Epithelial cell of esophagus (primary cell): ENCODE measurements at places on chromosomes 3 and 15.

GRCh38 chr3:51686512-51687215 is 15.6 kb downstream of the TEX264 start:
- DNase-seq = peak; percentile 63

- DNase-seq = no peak
Observed at GRCh38 chr3:134536781-134537180, 50.9 kb downstream of the CEP63 start.

GRCh38 chr15:41521614-41522013 is 8.0 kb upstream of the LTK start:
- no peak for DNase-seq

- DNase-seq = no peak
Observed at GRCh38 chr15:100966997-100967396, 47.8 kb downstream of the LRRK1 start.

DNA sequence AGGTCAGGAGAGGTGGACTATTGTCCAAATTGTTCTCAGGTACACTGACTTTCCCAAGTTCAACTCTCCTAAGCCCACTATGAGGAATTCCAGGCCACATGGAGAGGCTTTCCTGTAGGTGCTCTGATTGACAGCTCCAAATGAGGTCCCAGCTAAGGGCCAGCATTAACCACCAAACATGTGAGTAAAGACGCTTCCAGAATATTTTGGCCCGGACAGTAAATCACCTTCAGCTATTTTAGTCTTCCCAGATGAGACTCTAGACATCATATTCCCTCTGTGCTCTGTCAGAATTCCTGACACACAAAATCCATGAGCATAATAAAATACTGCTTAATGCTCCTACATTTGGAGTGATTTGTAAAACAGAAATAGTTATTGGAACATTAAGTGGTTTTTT is 135.5 kb downstream of the TGFBR2 start:
- no peak for DNase-seq

GRCh38 chr3:120858521-120858920 is 49.5 kb upstream of the STXBP5L start:
- DNase-seq = peak; percentile 1

DNA sequence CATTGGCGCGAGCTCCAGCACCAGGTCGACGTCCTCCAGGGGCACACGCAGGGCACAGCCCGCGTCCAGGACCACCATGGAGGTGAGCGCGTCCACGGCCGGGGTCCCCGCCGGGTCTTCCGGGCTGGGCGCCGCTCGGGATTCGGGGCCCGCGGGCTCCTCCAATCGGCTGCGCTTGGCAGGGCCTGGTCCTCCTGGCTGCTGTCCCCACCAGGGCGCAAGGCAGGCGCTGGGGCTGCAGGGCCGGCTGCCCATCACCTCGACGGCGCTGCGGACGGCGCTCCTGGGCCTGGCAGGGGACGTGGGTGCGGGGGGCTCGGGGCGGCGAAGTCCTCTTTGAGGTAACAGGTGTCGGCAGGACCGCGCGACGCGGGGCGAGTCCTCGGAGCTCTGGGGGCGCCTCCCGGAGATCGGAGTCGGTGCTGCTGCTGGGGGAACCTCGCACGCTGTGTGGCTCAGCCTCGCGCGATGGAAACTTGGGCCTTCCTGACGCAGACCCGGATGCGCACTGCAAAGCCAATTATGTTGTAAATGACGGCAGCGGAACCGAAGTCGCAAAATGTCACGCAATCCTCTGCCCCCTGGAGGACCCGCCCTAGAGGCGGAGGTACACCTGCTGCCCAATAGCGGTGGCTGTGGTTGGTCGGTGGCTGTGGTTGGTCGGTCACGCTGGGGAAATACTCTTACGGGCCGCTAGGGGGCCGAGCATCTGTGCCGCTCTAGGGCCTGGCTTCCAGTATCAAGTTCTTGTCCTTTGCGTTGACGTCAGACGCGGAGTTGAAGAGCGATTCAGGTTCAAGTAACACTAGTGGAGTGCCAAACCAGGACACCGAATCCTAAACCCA is at the start of gene PRR23C:
TSS of gene PRR23C (minus strand) at position 527 of the 845 bp plus-strand sequence. CDS start at position 255, 272 bp downstream.
- no peak for DNase-seq

GRCh38 chr3:176584413-176585176 is 612.7 kb downstream of the TBL1XR1 start:
- DNase-seq = peak; percentile 14

GRCh38 chr3:9071936-9072666 is 108.8 kb upstream of the RAD18 start:
- peak; percentile 43 for DNase-seq

DNA sequence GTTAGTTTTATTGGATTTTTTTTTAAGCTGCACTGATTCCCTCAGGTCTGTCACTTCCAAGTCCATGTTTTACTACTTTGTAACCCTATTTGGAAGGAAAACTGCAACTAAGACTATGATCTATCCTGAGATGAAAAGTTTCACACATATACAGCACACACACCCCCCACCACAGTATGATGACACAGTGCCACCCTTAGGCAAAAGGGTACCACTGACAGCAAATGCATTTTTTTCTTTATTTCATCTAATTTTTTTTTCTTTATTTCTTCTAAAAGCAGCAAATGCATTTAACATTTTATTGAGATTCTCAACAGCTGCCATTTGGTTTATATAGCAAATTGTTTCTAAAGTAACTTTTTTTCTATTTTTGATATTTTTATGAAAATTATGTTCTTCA is 21.2 kb downstream of the NGRN start:
- DNase-seq = peak; percentile 57

GRCh38 chr3:167109746-167110145 is 270.4 kb downstream of the ZBBX start:
- DNase-seq = no peak

- DNase-seq = no peak
Observed at GRCh38 chr15:64753480-64754185, 21.8 kb downstream of the RBPMS2 start.

- DNase-seq = no peak
Observed at GRCh38 chr3:13104511-13104910, 31.3 kb upstream of the IQSEC1 start.

DNA sequence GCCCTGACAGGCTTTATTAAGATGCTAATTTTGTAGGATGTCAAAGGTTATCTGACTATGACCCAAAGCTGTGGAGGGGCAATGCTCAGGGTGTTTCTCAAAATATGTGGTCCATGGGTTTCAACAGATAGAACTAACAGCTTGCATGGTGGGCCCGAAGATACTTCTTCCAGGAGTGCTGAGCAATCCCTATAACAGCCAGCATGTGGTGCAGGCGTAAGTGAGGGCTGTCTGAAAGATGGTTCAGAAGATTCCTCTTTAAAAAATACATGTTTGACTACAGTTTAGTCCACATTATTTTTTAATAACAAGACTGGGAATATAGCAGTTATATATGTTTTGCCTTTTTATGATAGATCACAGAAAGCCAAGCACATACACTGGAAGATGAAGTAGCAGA is 7.6 kb downstream of the SCG3 start:
- DNase-seq = no peak

DNA sequence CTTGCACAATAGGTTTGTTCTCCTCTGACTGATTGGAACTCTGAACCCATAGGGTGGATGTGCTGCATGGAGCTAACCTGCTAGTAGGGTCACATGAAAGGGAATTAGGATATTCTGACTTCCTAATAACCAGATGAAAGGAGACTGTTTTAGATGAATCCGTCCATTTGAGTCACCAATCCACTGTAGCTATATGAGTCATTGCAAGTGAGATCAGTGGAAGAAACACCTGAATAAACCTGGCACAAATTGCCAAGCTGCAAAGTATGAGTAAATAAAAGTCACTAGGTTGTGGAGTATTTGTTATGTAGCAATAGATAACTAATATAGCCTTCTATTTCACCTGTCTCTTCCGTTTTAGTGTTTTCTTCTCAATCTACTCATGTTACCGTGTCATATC is 584.4 kb downstream of the PDCD6IP start:
- DNase-seq = peak; percentile 72

GRCh38 chr15:91055548-91056331 is 33.3 kb upstream of the VPS33B start:
- peak; percentile 79 for DNase-seq

GRCh38 chr15:28998511-28998910 is 112.7 kb downstream of the APBA2 start:
- no peak for DNase-seq

DNA sequence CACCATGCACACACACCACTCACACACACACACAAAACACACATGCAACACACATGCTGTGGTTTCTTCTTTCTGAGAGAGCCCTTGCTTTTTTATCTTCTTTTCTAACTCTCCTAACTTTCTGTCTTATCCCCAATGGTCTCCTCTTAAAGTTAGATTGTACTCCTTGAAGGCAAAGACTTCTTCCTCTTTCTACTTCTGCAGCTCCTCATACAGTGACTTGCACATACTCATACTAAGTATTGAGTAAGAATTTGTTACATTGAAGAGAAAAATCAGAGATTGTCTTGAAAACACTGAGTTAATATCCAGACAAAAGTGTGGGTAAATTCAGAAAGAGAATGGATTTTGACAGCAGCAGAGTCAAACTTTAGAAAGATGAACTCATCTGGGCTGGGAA is 64.4 kb downstream of the GTPBP8 start:
- no peak for DNase-seq

DNA sequence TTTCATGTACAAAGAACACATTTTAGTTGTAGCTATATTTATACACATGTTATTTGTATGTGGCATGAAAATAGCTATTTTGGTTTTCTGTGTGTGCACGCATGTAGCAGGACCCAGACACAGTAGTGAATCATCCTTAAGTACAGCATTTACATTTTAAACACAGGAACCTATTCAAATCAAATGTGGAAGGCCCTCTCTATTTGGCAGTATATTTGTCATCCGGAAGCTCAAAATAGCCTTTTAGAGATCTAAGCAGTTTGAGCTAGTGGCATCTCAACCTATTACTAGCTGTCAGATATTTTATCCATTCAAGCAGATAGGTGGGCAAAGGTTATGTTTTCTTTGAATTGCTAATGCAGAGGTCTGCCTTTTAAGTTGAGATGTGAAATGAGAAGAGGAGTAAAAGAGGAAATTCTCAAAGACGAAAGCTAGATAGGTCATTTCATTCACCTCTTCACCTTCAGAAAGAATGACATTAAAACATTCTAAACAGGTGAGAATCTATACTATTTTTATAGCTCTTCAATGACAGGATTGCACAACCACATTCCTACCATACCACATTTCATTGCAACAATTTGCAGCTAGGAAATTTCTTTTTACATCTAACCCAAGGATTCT is 46.3 kb upstream of the TIPARP start:
- peak; percentile 49 for DNase-seq

GRCh38 chr15:48292458-48292857 is 38.8 kb upstream of the DUT start:
- peak; percentile 4 for DNase-seq

- DNase-seq = peak; percentile 84
Observed at GRCh38 chr3:189132231-189132671, 39.5 kb upstream of the TPRG1 start.

GRCh38 chr3:54633444-54634121 is 294.3 kb downstream of the LRTM1 start:
- DNase-seq = no peak

DNA sequence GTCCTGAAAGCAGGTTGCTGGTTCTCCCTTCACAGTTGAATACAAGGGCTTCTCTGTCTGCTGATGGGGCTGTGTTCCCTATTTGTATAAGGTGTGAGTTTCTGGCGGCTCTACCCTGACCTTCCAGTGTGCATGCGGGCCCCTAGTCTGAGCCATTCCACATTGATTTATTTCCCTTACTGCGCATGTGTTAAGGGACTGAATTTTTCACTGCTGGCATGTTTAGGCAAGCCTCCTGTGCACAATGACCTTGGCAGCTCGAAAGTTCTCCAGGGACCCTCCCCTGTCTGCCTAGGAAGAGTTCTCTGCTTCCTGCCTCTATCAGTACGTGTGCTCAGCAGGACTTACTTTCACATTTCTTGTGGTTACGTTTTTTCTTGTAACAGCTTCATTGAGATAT is 11.4 kb downstream of the TRAK1 start:
- peak; percentile 78 for DNase-seq

DNA sequence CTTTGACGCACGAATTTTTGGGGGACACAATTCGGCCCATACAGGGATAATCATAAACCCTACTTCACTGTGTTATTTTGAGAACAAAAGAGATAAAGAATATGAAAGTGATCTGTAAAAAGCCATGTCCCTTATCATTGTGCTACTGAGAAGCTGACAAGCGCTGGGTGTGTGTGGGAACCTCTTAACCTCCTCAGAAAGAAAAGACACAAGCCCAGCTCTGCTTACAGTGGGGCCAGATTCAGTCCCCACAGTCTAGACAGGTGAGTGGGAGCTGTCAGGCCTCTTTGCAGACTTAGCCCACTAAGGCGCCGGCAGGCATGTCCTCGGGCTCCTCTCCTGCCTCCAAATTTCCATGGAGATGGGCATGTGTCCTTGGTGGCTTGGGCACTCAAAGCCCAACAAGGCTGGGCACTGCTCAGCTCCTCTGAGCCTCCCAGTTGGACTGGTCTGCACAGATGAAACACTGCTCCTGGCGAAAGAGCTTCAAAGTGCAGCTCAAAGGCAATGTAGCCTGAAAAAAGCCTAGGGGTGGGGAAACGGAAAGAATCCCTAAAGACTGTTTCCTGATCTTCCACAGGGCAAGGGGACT is 64.4 kb upstream of the ETV5 start:
- no peak for DNase-seq

GRCh38 chr15:90957031-90957790 is 2.5 kb downstream of the RCCD1 start:
- peak; percentile 40 for DNase-seq

DNA sequence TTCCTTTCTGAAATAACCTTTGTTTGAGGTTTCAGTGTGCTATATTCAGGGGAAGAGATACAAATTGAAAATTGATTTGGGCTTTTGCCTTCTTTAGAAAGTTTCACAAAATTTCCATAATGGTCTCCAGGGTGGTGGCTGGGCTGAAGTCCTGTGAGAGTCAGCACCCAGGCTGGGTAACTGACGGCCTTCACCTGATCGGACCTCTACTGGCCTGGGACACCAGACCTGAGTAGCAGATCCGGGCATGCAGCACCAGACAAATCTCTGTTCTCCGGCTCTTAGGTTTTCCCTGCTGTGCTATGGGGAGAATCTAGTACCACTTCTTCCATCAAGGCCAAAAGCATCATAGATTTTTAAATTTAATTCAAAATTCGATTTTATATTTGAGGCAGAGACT is 133.0 kb upstream of the LMCD1 start:
- no peak for DNase-seq

GRCh38 chr15:34709866-34710265 is 44.9 kb downstream of the GJD2 start:
- peak; percentile 58 for DNase-seq

DNA sequence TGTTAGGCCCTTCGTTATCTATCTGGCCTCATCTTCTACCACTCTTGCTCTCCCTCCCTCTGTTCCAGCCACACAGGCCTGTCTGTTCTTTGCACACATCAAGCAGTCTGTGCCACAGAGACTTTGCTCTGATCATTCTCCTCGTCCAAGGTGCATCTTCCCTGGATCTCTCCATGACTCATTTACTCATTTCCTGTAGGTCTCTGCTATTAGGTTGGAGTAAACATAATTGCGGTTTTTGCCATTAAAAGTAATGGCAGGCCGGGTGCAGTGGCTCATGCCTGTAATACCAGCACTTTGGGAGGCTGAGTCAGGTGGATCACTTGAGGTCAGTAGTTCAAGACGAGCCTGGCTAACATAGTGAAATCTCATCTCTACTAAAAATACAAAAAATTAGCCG is 9.5 kb upstream of the C3orf49 start:
- DNase-seq = peak; percentile 66

- DNase-seq = no peak
Observed at GRCh38 chr3:84738086-84738485, 220.7 kb upstream of the CADM2 start.
